CD4-positive, alpha-beta T cell (primary cell): ENCODE measurements at places on chromosomes 2 and 18.

DNA sequence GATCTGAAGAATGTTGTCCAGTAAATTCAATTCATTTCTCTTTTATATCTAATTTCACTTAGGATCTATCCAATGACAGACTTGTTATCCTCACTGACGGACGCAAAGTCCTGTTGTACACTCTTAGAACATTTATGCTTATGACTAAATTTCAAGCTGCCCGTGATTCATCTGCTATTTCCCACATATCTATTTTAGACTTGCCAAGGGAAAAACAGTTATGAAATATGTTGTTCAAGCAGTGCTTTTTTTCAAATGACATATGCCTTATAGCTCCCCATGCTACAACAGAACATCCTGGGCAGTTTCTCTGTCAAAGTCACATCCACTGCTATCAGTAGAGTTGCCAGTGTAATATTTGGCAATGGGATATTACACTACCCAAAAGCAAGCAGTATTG, 94.2 kb upstream of the CBLN2 start:
- DNase-seq, result no peak

- no peak for DNase-seq
These were observed 3.8 kb upstream of the EGR4 start for GRCh38 chr2:73297151-73297559.

- DNase-seq, result no peak
These were observed 70.6 kb upstream of the ITGB6 start for GRCh38 chr2:160270571-160271113.

GRCh38 chr2:124046332-124046731, 21.2 kb downstream of the CNTNAP5 start:
- no peak for DNase-seq

DNA sequence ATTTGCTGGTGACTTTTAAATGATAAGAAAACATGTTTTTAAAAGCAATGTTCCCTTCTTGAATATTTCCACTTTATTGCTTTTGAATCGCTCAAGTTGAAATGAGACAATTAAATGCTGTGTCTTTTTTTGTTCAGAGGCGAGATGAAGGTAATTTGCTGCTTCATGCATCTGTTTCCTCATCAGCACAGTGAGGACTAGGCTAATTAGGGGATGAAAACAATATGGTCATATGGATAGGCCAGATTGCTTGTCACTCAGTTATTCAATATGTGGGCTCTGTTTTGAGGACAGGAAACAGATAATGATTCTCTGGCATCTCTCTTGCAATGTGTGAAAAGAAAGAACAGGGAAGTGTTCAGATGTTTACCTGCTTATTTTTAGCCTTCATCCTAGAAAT, 61.0 kb downstream of the ERBB4 start:
- DNase-seq, result no peak

DNA sequence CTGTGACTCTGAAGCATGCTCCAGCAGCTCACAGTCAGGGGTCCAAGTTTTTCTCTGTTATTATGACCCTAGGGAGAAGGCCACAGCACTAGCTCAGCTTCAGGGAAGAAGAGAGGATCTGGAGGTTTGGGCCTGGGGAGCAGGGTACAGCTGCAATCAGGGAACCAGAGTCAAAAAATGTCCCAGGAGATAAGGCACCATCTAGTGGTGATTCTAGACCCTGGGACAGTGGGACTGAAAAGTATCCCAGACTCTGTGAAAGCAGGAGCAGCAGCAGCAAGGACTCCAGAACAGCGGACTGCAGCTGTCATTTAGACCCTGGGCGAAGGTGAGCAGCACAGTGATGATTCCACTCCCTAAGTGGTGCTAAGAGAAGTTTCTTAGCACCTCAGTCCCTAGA, 278.4 kb upstream of the DDX18 start:
- DNase-seq, result no peak

DNA sequence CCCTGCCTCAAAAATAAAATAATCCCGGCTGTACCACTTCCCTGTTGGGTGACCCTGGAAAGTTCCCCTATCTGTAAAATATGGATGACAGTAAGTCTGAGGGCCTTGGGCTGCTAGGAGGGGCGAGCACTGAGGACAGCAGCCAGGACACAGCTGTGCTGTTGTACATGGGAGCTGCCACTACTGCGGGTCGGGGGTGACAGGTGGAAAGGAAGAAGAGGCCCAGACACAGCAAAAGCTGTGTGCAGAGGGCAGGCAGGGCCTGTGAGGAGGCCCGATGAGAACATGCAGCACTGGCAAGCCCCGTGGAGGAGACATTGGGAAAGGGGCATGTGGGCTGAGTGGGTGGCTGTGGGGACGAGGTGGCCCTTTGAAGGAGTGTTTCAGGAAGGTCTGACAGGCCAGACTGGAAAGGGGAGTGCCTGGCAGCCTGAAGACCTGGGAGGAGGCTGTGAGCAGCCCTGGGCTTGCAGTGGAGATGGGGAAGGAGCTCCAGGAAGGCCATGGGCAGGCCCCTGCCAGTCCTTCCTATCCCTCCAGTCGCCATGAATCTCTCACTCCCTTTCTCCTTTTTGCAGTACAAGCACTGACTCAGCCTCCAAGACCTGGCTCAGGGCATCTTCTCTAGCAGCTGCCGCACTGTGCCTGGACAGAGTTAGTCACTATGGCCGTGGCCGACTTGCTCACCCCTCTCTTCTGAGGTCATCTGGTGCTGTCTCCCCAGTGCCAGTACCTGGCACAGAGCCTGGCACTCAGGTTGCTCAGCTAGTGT, 28.9 kb upstream of the SEMA4C start:
- DNase-seq, result no peak

GRCh38 chr2:145677371-145677770, 1157.5 kb upstream of the ZEB2 start:
- no peak for DNase-seq

DNA sequence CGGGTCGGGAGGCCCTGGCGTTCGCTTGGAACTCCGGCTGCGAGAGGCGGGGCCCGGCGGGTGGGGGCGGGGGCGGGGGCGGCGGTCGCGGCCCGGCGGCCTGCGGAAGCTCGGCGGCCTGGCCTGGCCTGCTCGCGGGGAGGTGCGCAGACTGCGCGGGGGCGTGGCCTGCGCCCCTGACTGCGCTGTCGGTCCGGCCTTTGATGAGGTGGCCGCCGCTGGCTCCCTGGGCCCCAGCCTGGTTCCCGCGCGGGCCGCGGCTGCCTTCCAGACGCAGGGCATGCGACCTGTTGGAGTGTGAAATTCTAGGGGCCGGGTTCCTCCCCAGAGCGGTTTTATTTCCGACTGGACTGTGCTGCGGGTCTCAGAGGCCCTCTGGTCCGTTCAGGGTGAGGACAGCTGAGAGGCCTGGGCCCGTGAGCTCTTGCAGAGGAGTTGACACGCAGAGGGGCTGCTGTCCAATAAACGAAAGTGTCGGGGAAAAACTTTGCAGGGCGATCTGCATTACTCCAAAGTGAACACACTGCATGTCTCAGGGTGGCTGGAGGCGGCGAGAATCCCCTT, 629 bp downstream of the NRBP1 start:
- peak; percentile 73 for DNase-seq

DNA sequence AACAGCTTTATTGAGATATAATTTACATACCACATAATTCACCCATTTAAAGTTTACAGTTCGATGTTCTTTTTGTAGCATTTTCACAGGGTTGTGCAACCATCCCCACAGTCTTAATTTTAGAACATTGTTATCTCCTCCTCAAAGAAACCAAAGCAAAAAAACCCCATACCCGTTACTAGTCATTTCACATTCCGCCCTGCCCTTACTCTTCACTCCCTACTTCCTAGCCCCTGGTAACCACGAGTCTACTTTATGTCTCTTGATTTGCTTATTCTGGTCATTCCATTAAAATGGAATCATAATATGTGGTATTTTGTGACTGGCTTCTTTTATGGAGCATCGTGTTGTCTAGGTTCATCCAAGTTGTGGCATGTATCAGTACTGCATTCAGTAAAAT, 137.7 kb downstream of the TANC1 start:
- DNase-seq, result no peak

GRCh38 chr2:3469486-3469885, 49.8 kb downstream of the ADI1 start:
- DNase-seq, result no peak

GRCh38 chr2:8406271-8406670, 275.6 kb upstream of the ID2 start:
- no peak for DNase-seq

DNA sequence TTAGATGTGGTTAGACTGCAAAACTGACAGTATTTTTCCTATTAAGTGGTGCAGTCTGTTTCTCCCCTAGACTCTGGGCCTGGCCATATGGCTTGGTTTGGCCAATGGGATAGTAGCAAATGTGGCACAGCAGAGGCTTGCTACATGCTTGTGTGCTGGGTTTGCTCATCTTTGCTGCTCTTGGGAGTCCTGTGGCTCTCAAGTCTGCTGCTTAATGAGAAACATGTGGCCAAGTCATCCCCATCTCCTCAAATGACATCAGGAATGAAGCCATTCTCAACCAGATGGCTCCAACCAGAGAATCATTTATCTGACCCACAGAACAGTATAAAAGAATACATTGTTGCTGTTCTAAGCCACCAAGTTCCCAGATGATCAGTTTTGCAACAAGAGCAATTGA, 57.1 kb upstream of the PAX3 start:
- DNase-seq, result no peak

- DNase-seq, result no peak
These were observed 4.2 kb upstream of the MYO7B start for GRCh38 chr2:127531221-127531648.

- no peak for DNase-seq
These were observed 517.9 kb upstream of the SPHKAP start for GRCh38 chr2:228699400-228699799.

- no peak for DNase-seq
These were observed 59.6 kb downstream of the NCK2 start for GRCh38 chr2:105804266-105804665.

DNA sequence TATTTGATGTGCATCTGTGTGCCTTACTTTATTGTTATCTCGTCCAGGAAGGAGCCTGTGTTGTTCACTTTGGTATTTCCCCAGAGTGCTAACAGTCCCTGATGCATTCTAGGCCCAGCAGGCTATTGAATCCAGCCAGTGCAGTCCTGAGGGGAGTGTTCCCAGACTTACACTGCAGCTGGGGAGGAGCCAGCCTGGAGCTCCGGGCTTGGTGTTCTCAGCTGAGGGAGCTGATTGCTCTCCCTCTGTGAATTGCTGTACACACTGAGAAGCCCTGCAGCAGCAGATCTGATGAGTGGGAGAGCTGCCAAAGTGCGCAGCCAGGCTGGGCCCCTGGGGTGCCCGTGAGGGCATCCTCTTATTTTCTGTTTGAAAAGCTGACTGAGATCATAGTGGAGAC, 159.2 kb downstream of the GALNT3 start:
- DNase-seq, result no peak

GRCh38 chr2:64391424-64391823, 62.5 kb upstream of the LGALSL start:
- no peak for DNase-seq

GRCh38 chr2:274503-274902, 9.8 kb downstream of the ACP1 start:
- DNase-seq, result no peak

DNA sequence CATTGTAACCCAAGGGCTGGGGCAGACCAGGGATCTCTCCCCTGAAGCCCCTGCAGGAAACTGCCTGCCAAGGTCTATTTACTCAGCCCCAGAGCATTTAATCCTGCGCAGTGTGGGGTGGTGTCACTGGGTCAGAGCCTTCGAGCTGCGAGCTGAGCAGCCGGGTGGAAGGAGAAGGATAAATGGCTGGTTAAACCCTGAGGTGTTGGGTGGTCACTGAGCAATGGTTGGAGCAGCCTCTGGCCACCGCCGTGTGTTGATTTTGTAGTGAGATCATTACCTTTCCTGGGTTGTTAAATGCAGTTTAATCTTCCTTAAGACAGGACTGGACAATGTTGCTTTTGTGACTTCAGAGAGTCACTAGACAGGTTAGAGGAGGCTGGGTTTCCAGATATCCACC, 98.1 kb downstream of the SETBP1 start:
- no peak for DNase-seq

GRCh38 chr2:142153601-142154000, 22.8 kb upstream of the LRP1B start:
- DNase-seq, result no peak

DNA sequence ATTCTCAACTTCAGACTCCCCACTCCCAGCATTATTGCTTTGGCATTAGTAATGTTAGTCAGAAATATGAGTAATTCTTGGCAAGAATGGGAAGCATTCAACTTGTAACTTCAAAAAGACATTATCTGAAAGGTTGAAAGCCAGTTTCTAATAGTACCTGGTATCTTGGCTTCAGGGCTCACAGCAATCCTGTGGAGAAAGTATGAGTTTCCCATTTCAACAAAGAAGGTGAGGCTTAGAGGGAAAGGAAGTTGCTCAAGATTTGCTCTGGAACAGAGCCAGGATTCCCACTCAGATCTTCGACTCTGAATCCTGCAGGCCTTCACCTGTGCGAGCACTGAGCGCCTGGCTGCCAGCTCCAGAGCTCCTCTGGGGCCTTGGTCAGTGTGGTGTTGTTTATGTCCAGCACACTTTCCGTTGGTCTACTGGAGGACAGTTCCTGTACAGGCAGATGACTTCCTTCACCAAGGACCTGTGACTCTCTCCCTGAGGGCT, 136.1 kb downstream of the MCFD2 start:
- no peak for DNase-seq

- DNase-seq, result no peak
These were observed 113.6 kb downstream of the DIS3L2 start for GRCh38 chr2:232075080-232075479.

- no peak for DNase-seq
These were observed 191.9 kb upstream of the SMAD2 start for GRCh38 chr18:48122376-48122775.

DNA sequence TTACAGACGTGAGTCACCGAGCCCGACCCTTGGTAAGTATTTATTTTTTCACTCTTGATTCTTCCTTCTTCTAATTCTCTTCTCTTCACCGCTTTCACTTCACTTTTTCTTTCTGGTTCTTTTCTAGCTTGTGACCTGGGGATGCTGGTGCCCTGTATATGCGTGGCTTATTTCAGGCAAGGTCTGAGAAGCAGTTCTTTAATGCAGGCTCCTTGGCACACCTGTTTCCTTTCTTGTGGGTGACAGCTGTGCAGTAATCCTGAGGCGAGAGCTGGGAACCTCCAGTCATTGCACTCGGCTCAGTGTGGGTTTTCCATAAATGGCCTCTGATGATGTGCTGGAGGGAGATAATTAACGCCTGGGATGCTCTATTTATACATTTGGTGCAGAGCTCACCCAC, 193.8 kb downstream of the TSN start:
- DNase-seq, result no peak

DNA sequence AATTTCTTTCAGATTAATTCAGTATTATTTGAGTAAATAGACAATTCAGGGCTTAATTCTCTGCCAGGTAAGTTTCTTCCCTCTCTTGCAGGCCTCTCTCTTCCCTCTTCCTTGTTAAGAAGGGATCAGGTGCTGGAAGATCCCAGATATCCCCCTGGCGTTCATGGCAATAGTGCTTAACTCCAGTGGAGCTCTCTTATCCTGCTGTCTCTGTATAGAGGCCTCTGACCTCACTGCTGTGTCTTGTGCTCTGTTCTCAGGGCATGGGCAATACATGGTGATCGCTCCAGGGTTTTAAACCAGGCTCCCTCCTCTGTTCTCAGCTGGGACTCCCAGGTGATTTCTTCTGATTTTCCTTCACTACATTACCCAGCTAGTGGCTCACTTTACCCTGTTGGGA, 226.8 kb downstream of the MC4R start:
- no peak for DNase-seq
